ENCODE measurements at places on chromosomes 12 and 14.

DNA sequence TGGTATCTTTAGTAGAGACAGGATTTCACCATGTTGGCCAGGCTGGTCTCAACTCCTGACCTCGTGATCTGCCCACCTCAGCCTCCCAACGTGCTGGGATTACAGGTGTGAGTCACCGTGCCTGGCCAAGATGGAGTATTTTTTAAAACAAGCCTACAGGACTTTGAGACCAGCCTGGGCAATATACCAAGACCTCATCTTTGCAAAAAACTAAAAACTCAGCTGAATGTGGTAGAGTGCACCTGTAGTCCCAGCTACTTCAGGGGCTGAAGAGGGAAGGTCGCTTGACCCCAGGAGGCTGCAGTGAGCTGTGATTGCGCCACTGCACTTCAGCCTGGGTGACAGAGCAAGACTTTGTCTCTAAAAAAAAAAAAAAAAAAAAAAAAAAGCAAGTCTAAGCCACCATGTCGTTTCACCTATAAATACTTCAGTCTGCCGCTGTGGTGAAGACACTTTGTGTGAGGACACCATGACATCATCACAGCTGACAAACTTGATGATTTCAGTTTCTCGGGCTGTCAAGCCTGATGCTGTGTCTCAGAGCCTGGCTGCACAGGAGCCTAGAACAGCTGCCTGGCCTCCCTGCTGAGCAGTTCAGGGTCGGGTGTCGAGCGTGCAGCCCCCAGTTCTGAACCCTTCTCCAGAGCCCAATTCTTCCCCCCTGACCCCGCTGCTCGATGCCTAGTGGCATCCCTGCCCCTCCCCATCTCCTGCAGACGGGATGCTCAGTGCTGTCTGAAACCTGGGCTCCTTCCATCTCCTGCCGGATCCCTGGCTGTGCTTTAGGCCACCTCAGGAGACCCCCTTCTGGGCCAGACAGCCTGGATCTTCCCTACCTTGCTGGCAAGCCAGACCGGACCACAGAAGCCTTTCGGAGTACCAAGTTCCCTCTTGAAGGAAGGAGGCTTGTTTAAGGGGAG lies 119.2 kb upstream of the EVL start:
- peaks cover 13% of the 10 kb centered on the region for H3K4me1 ChIP-seq
- H3K27me3 ChIP-seq, result peaks cover 9% of the 10 kb centered on the region
- no peaks in the 10 kb centered on the region for H3K36me3 ChIP-seq

DNA sequence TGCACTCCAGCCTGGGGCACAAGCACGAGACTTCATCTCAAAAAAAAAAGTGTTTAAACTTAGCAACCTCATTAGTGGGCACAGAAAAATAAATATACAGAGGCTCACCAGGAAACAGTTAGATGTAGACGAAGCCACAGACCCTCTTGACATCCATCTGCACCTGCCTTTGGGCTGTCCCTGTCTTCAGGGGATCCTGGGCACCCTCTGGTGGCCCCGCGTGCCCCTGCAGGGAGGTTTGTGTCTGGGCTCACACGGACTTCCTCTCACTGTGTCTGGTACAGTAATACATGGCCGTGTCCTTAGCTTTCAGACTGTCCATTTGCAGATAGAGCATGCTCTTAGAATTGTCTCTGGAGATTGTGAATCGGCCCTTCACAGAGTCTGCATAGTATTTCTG lies 916.5 kb downstream of the TMEM121 start:
- H3K4me1 ChIP-seq, result no peaks in the 10 kb centered on the region
- no peak overlapping the region for H3K4me3 ChIP-seq
- no peaks in the 10 kb centered on the region for H3K27me3 ChIP-seq
- peak; percentile 9 for DNase-seq
- no peaks in the 10 kb centered on the region for H3K36me3 ChIP-seq
- H3K27ac ChIP-seq, result no peak overlapping the region

GRCh38 chr14:66315548-66315947 lies 170.6 kb upstream of the CCDC196 start:
- no peak overlapping the region for H3K27ac ChIP-seq
- no peak overlapping the region for H3K4me3 ChIP-seq
- no peaks in the 10 kb centered on the region for H3K36me3 ChIP-seq
- no peaks in the 10 kb centered on the region for H3K27me3 ChIP-seq
- no peak for DNase-seq

GRCh38 chr12:80936642-80937390 lies 918 bp downstream of the LIN7A start:
- peaks cover 7% of the 10 kb centered on the region for H3K27me3 ChIP-seq
- H3K36me3 ChIP-seq, result no peaks in the 10 kb centered on the region
- H3K4me3 ChIP-seq, result no peak overlapping the region
- H3K4me1 ChIP-seq, result no peaks in the 10 kb centered on the region
- no peak overlapping the region for H3K27ac ChIP-seq

DNA sequence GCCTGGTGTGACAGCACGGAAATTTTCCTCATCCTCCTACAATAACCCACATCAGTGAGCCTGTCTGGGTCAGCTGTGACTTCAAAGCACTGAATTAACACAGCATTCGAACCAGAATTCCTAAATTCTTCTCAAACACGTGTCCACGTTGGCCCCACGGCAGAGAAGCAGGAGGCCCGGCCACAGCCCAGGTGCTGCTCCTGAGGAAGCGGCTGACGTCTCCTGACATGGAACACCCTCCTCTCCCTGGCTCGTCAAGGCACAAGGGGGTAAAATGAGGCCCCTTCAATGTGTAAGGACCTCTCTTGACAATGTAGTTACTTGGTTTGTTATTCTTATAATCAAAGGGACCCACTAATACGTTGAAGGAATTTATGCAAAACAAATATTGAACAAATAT lies 156.3 kb upstream of the GSC start:
- no peaks in the 10 kb centered on the region for H3K36me3 ChIP-seq
- H3K27me3 ChIP-seq, result no peaks in the 10 kb centered on the region
- H3K4me3 ChIP-seq, result no peak overlapping the region
- no peaks in the 10 kb centered on the region for H3K4me1 ChIP-seq

GRCh38 chr14:73465823-73466532 lies 7.6 kb upstream of the NUMB start:
- no peak overlapping the region for H3K27ac ChIP-seq
- no peaks in the 10 kb centered on the region for H3K36me3 ChIP-seq
- no peak overlapping the region for H3K4me3 ChIP-seq
- H3K27me3 ChIP-seq, result no peaks in the 10 kb centered on the region

DNA sequence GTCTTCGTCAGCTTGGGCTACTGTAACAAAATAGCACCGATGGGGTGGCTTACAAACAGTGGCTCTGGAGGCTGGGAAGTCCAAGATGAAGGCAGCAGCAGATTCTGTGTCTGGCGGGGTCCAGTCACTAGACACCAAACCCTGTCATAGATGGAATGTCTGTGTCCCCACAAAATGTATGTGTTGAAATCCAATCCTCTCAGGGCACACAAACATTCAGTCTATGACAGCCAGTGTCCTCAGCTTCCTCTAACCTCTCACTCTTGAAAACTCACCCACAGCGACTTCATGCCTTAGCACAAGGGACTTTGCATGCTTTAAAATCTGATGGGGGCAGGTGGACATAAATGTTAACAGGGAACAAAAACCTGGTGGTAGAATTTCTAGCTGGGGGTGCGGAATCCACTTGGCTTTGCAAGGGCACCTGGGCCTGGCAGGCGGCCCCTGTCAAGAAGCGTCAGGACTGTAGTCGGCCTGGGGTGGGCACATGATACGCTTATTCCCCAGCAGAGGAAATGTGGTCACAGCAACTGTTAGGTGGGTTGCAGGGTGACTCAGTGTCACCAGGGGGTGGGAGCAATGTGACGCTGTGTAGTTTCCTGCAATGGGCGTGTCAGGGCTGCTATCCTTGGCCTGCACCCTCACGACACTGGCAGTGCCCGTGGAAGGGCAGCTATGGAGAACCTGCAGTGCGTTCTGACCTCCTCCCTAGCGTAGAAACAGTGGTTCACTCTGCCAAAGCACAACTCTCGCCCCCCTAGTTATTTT lies 17.7 kb downstream of the RIN3 start:
- H3K36me3 ChIP-seq, result no peaks in the 10 kb centered on the region
- DNase-seq, result no peak
- H3K27me3 ChIP-seq, result no peaks in the 10 kb centered on the region
- no peaks in the 10 kb centered on the region for H3K4me1 ChIP-seq
- H3K4me3 ChIP-seq, result no peak overlapping the region
- H3K27ac ChIP-seq, result no peak overlapping the region

GRCh38 chr14:101979666-101980065 lies 15.3 kb downstream of the DYNC1H1 start:
- H3K27ac ChIP-seq, result no peak overlapping the region
- H3K4me3 ChIP-seq, result no peak overlapping the region
- no peak for DNase-seq
- H3K36me3 ChIP-seq, result peaks cover 67% of the 10 kb centered on the region

GRCh38 chr12:47835006-47835830 lies 15.5 kb upstream of the HDAC7 start:
- no peaks in the 10 kb centered on the region for H3K27me3 ChIP-seq
- no peak for DNase-seq
- peaks cover 42% of the 10 kb centered on the region for H3K4me1 ChIP-seq
- no peaks in the 10 kb centered on the region for H3K36me3 ChIP-seq

DNA sequence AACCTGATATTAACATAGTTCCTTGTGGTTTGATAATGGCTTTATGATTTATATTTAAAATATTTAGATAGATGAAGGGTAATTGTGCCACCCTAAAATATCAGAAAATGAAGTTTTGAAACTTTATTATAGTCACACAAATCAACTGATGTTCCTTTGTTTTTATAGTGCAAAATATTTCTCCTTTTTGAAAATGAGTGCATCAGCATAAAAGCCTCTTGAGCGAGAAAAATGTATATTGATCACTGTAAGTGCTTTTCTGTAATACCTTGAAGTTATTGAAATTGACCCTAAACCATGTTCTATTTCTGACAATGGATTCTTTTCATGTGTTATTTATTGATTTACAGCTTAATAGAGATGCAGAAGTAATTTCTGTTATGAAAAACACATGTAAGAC lies 35.0 kb downstream of the LRFN5 start:
- H3K27ac ChIP-seq, result no peak overlapping the region
- no peaks in the 10 kb centered on the region for H3K36me3 ChIP-seq
- no peaks in the 10 kb centered on the region for H3K4me1 ChIP-seq
- DNase-seq, result no peak
- H3K27me3 ChIP-seq, result no peaks in the 10 kb centered on the region
- H3K4me3 ChIP-seq, result no peak overlapping the region
